ENCODE measurements at places on chromosomes 16 and 17. TPM values are rescaled to one million over a fixed set of nuclear protein-coding genes. Genes with fewer than 3 reads are reported as not detected.

The NFE2L1 gene
- 106 TPM for total RNA-seq

The CACNA1H gene
- not detected for total RNA-seq

The RND2 gene
- 0.30 TPM for total RNA-seq

The MMP25 gene
- total RNA-seq, result 5.6 TPM

The SSTR5 gene
- total RNA-seq, result not detected

The GPR139 gene
- total RNA-seq, result not detected

The KRTAP4-4 gene
- not detected for total RNA-seq

DNA sequence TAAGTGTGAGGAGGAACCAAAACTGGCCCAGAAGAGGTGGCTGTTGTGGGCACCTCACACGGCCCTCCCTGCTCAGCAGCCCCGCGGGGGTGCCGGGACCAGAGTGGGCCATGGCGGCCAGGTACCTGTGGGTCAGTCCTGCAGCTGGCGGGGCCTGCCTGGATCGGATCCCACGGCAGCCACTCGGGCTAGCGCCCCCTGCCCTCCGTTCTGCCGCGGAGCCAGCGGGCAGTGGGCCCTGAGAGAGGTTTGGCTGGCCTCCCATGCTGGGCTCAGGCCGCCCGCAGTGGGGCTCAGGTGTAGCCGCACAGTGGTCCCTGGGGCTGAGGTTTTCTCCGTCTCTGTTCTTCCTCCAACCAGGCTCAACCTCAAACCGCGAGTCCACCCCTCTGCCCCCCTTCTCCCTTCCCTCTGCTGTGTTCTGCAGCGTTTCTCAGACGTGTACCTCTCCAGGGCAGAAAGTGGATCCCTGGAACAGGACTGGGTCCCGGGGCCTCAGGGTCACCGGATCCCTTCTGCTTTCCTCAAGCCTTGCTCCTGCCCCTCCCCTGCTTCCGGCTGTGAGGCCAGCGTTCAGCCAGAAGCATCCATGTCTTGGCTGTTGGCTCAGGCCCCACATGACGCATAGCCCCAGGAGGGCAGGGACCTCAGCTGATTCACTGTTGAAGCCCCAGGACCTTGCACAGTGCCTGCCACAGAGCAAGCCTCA lies 28.6 kb upstream of the ITGA3 start:
- DNase-seq, result no peak

DNA sequence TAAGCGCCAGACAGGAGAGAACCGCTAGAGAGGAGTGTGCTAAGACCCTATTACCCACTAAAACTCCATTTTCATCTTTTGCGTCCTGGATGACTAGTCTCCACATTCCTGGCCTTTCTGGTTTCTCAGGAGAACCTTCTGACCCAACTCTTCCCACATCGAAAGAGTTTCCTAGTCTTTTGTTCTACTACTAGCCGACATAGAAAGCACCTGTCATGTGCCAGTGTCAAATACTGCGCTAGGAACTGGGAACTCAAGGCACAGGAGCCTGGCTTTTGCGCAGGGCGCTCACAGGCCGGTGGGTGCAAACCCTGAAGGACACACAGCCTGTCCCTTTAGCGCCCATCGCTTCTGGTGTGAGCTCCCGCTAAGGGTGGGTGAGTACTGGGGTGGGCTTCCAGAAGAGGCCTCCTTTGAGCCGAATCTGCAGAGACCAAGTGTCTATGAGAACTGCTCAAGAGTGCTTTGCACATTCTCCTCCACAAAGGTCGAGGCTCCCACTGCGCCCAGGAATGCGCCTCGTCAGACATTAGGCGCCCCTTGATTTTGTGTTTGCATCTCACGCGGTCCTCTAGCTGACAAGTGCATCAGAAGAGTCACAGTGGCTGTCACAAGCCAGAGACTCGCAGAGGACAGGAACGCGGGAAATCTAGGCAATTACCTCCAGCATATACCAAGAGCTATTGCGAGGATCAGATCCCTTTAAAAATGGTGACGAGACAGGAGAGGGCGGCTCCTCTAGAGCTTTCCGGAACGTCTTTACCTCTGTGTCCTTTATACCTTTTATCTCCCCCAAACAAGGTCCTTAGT lies 2.0 kb upstream of the PSMB3 start:
- DNase-seq, result peak; percentile 45

- no peak for DNase-seq
Observed at GRCh38 chr16:10376229-10376628, 9.6 kb upstream of the ATF7IP2 start.

DNA sequence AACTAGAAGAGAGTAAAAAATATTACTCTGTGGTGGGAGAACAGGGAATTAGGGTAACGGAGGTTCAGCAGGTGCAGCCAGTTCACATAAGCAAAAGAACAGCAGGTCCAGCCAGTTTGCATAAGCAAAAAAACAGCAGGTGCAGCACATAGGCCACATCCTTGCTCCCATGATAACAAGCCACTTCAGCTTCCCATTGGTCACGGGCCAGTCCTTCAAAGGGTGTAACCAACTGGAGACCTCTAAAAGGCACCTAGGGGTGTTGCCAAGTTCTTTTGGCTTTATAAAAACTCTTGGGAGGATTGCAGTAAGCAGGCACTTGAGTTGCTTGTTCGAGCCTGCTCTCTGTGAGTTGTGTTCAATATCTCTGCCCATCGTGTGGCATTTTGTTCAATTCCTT lies 488.1 kb downstream of the XYLT1 start:
- DNase-seq, result peak; percentile 1

DNA sequence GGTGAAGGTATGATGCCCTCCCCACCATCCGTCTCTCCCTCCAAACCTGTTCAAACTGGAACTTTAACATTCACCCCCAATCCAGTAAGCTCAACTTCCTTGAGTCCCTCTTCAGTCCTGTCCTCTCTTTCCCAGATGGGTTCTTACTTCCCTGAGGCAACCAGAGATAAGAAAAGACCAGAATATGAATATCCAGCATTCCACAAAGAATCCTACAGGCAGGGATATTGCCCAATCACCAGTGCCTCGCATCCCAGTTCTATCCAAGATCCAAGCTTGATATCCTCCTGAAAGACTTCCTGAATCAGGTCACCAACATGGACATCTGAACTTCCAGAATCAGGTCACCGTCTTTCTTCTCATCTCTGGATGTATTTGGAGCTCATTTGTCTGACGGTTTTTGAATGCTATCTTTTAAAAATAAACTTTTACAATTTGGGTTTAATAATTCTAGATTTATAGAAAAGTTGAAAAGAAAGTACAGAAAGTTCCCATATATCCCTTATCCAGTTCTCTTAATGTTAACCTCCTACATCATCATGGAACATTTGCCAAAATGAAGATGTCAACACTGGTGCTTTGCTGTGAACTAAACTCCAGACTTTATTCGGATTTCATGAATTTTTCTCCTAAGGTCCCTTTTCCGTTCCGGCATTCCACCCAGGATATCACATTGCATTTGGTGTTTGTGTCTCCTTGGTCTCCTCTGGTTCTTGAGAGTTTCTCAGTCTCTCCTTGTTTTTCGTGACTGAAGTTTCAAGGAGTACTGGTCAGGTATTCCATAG lies 13.7 kb upstream of the COL1A1 start:
- DNase-seq, result no peak

GRCh38 chr17:52106638-52107261 lies 51.8 kb downstream of the CA10 start:
- peak; percentile 43 for DNase-seq

DNA sequence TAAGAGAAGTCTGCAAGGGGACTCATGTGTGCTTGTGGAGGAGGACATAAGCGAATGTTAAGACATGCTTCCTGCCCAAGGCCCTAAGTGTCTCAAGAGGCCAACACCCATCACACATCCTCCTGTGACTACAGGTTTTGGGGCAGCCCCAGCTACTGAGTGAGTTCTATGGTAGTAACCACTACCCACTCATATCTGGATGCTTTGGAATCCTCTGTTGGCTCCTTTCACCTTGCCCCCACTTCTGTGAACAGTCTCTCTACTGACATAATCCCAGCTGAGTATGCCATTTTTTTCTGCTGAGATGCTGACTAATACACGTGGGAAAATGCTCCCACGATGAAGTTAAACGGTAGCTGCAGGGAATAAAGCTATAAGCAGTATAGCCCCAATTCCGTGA lies 153.5 kb downstream of the VPS53 start:
- no peak for DNase-seq

GRCh38 chr17:6019959-6020358 lies 50.2 kb upstream of the WSCD1 start:
- DNase-seq, result no peak

- DNase-seq, result no peak
Observed at GRCh38 chr17:20284570-20285295, 182.6 kb downstream of the LGALS9B start.

- no peak for DNase-seq
Observed at GRCh38 chr17:6574687-6575595, 18.6 kb upstream of the PITPNM3 start.

GRCh38 chr17:4719684-4720221 lies 9.3 kb downstream of the ARRB2 start:
- no peak for DNase-seq

DNA sequence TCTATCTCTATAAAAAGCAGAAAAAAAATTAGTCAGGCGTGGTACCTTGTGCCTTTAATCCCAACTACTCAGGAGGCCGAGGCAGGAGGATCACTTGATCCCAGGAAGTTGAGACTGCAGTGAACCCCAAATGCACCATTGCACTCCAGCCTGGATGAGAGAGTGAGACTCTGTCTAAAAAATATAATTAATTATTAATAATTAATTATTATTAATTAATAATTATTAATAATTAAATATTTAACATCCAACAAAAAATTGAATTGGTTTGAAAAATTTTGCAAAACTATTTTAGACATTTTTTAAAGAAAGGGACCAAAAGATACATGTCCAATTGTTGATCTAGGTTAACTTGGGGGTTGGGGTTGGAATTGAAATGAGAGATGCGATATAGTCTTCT lies 51.0 kb downstream of the MYH3 start:
- no peak for DNase-seq

- peak; percentile 5 for DNase-seq
Observed at GRCh38 chr16:47873434-47873833, 282.4 kb downstream of the ABCC12 start.

- DNase-seq, result no peak
Observed at GRCh38 chr17:3221850-3222249, 14.4 kb downstream of the OR1A1 start.

DNA sequence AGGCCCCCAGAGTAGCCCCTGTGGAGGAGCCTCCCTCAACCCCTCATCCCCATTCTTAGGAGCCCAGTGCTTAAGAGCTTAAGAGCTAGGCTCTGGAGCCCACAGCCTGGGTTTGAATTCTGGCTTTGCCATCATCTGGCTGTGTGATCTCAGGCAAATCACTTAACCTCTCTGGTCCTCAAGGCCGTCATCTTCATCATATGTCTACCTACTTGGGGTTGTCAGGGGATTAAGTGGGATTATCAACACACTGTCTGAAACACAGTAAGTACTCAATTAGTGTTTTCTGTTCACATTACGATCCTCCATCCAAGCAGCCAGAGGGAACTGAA lies 4.8 kb downstream of the SREBF1 start:
- no peak for DNase-seq

GRCh38 chr17:7982173-7982572 lies 20.2 kb upstream of the GUCY2D start:
- DNase-seq, result no peak

GRCh38 chr17:52170963-52171572 lies 12.6 kb upstream of the CA10 start:
- no peak for DNase-seq

DNA sequence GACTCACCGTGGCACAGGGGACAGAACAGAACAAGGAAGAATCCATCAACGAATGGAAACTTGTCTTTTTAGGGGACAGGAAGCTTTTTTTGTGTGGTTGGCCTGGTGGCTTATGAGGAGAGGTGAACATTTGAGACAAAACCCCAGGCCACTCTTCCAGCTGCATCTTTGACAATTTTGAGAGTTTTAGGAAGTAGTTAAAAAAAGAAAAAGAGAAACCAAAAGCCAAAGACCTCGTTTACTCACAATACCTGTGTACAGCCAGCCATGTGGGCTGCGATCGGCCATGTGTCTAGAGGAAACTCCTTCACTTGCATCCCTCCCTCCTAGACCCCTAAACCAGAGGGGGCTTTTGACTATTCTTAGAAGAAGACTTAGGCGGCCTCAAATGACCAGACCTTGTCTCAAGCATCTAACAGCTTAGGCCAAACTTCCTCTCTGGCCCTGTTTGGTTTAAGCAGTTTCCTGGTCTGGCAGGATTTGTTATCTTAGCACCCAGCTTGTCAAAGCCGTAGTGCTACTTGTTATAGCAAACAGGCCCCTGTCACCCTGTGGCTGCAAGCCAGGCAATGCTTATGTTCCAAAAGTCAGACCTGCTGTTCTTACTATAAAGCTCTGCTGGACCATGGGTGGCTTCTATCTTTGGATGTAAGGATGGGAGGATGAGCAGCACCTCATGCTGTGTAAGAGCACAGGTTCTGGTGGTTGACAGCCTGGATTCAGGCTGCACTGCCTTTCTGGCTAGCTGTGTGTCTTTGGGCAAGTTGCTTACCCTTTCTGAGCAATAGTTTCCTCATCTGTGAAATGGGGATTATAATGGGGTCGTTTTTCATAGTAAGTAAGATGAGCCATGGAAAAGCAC lies 17.7 kb downstream of the KSR1 start:
- DNase-seq, result peak; percentile 52

GRCh38 chr17:69058165-69058564 lies 2.6 kb downstream of the ABCA9 start:
- no peak for DNase-seq

- DNase-seq, result no peak
Observed at GRCh38 chr17:2683912-2684311, 27.7 kb downstream of the CLUH start.

DNA sequence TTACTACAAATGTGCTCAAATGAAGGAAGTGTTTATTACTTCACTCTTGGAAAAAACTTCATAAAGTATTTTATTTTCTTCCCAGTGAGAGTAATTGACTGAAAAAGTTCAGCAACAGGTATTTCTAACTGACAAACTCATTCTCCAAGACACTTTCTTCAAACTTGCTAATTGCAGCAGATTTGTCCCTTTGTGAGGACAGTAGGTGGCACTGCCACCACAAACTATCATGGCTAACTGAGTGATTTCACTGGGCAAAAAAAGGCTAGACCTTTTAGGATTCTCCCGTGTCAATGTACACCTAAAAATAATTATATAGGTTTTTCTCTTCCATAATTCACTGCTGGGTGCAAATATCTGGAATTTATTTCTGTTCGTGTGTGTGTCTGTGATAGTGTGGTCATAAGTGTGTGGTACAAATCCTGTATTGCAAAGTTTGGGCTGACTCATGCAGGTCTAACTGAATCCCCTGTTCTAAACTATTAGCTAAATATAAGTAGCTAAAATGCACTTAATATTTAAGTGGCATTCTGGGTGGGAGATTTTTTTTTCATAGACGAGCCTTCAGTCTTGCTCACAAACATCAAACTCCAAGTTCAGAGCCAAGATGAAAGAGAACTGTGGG lies 3.9 kb downstream of the HS3ST3A1 start:
- DNase-seq, result peak; percentile 49

DNA sequence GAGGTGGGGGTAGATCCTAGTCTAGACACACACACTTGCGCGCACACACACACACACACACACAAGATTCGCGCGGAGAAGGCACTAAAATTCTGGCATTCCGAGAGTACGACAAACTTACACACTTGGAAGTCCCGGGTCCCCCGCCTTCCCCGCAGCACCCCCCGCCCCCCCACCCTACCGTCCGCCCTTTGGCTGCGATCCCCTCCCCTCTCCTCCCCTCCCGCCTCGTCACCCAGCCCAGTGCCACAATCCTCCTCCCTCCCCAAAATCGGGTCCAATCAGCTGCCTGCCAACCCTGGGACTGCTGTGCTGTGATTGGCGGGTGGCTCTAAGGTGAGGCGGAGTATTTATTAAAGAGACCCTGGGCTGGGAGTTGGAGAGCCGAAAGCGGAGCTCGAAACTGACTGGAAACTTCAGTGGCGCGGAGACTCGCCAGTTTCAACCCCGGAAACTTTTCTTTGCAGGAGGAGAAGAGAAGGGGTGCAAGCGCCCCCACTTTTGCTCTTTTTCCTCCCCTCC lies at the start of gene SOX9:
Gene SOX9, plus strand, starts transcription at position 379 of the 522 bp plus-strand sequence. CDS start 372 bp downstream, outside the sequence.
- DNase-seq, result no peak

- no peak for DNase-seq
Observed at GRCh38 chr16:55088098-55088497, 157.4 kb downstream of the IRX5 start.

Measured in OCI-LY7 (cell line).